NCI-H2081 (cell line): ENCODE measurements at places on chromosomes 7 and 10.
A peak's percentile ranks its signal among the peaks of the same experiment; 100 is the strongest.

- no peak for DNase-seq
These were observed 229.6 kb downstream of the NSUN6 start for GRCh38 chr10:18421726-18422293.

DNA sequence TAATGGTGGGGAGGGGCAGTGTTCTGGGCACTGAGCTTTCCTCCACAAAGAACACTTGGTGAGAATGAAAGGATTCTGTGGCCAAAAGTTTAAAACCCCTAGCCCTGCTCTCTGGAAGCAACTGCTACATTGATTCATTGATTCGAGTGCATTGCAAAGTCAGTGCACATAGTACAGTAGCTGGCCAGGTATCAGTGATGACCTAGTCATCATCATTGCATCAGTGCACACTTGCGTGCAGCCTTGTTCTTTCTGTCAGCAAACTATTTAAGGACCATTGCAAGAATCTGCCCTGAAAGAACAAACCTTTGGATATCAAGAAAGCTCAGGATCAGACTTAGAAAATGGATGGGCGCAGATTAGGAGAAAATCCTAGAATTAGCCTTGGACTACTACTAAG, 47.4 kb downstream of the CUL1 start:
- no peak for DNase-seq

GRCh38 chr7:12759151-12759550, 71.7 kb downstream of the ARL4A start:
- peak; percentile 76 for DNase-seq

GRCh38 chr10:126420567-126421300, 32.5 kb upstream of the ADAM12 start:
- peak; percentile 33 for DNase-seq

GRCh38 chr10:49666685-49667084, 12.8 kb upstream of the C10orf53 start:
- DNase-seq: no peak

DNA sequence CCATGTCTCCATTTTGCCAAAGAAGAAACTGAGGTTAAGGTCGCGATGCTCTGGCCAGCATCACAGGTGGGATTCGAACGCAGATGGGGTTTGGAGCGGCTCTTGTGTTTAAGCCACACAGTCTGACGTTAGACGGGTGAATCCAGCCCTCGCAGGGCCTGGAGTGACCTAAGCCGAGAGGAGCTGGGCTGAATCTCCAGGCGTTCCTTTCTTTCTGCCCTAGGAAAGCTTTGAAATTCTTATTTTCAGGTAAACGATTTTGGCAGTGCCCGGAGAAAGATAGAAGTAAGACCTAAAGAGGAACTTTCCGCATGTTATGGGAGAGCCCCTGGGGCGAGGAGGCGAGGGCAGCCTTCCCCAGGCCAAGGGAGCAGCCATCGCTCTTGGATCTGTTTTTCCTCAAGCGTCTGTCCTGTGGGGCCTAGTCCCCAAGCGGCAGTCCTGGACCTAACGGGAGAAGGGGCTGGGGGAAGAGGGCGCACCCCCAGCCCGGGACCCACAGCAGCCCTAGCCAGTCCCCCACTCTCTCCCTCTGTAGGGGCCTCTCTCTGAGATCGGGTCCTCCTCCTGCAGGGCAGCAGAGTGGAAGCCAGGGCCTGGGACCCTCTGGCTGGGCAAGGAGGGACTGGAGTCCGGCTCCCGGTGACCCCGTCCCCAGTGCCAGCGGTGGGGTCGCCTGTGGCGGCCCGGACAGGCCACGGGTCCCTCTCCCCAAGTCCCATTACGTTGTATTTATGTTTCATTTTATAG, 8.9 kb upstream of the LBX1 start:
- no peak for DNase-seq

DNA sequence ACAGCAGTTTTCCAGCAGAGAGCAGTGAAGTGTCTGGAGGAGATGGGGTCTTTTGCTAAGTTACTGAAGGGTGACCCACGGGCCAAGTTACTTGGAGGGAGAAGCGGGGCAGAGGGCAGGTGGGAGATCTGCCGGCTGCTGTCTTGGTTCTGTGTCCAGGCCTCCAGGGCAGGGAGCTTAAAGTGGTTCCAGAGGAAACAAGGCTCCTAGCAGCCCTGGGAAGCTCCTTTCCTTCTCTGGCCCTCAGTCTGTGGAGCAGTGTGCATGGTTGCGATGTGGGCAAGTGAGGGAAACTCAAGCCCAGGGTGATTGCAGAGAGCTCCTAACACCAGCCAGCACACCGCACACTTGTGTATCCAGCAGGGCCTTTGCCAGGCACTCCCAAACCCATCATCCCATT, 6.3 kb downstream of the GHRHR start:
- no peak for DNase-seq

- DNase-seq: peak; percentile 60
These were observed 72.6 kb upstream of the PDLIM1 start for GRCh38 chr10:95363303-95363912.

- DNase-seq: no peak
These were observed 62.5 kb downstream of the TMEM130 start for GRCh38 chr7:98807068-98808048.

DNA sequence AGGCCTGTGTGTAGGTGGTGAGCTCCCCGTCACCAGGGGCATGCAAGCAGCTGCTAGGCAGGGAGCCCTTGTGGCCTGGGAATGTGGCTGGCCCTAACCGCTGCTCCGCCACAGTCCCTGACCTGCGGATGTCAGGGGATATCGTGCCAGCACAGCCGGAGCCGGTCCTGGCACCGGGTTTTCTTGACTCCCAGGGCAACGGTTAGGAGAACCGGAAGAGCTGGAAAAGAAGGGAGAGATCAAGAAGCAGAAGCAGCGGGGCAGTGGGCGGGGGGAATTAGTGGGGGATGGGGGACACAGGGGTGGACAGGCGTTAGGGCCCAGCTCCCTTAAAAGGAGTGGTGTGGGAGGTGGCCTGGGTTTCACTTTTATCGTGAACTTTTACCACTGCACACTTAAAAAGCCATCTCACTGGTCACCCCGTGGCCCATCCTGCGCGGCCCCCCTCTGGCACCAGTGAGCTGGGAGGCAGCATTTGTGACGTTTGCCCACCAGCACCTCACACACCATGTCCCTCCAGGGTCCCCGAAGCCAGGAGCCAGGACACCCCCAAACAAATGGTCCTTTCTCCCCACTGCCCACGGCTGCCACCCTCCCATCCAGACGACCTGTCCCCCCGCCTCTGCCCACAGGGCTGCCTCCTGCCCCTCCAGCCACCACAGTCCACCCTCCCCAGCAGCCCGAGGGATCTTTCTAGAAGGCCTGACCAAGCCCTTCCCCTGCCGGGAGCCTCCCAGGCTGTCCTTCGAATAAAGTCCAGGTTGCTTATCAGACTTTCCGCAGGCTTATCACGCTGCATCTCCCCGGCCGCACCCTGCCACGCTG, 1.8 kb upstream of the MICALL2 start:
- DNase-seq: no peak

DNA sequence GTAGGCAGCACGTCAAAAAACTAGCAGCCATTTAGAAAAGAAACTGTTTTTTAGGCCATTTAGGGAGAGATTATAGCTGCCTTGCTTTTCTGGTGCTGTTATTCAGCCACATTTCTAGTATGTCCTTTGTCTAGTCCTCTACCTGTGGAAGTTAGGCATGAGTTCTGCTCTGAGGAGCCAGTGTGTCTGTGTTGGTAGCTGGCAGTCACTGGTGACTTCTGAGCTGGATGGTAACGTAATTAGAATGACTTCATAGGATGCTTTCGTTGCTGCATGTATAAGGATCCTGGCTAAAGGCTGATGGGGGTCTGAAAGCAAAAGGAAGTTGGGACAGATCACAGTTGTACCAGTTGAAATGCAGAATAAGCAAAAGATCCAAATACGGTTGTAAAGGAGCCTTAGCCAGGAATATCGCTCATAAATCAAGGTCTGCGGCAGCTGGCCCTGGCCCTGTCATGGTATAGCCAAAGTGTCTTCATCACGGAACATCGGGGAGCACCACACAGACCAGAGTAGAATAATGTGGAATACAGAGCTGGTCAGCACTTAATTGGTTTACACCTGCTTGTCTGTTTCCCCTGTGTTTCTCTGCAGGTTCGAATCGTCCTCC, 226.7 kb downstream of the EXOC4 start:
- no peak for DNase-seq

DNA sequence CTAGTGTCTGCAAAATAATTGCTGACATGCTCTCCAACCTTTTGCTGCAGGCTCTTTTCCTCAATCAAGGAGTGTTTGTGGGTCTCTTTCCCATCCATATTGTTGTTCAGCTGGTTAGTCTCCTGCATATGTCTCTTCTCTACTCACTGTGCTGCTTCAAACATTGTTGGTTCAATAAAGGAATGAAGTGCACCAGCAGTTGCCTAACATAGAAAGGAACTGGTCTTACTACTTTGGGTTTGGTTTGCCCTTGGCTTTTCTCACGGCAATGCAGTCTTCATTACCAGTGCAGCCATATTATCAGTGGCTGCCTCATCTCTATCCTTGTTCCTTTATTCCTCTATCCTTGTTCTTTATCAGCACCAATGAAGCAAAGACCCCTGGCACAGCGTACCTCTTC, 169.7 kb upstream of the TPK1 start:
- DNase-seq: no peak

DNA sequence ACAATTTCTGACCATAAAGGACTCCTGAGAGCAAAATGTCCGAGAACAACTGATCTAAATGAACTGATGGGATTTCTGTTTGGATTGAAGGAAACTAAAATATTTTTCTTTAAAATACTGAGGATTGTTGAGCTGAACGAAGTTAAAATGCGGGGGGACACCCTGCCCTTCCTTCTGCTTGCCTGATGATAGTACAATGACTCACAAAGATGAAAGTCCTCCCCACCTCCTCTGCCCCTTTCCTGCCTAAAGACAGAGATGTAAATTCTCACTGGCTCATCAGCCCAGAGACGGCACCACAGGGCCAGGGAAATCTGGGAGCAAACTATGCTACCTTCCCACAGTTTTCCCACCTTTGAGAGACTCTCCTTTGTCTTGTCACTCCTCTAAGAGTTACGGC, 180.6 kb downstream of the PHTF2 start:
- DNase-seq: no peak

DNA sequence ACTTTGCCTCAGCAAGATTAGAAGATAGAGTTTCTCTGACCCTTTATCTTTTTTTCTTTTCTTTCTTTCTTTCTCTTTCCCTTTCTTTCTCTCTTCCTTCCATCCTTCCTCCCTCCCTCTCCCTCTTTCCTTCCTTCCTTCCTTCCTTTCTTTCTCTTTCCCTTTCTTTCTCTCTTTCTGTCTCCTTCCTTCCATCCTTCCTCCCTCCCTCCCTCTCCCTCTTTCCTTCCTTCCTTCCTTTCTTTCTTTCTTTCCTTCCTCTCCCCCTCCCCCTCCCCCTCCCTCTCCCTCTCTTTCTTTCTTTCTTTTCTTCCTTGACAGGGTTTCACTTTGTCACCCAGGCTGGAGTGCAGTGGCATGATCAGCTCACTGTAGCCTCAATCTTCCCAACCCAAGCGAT, 40.2 kb upstream of the LCOR start:
- no peak for DNase-seq

DNA sequence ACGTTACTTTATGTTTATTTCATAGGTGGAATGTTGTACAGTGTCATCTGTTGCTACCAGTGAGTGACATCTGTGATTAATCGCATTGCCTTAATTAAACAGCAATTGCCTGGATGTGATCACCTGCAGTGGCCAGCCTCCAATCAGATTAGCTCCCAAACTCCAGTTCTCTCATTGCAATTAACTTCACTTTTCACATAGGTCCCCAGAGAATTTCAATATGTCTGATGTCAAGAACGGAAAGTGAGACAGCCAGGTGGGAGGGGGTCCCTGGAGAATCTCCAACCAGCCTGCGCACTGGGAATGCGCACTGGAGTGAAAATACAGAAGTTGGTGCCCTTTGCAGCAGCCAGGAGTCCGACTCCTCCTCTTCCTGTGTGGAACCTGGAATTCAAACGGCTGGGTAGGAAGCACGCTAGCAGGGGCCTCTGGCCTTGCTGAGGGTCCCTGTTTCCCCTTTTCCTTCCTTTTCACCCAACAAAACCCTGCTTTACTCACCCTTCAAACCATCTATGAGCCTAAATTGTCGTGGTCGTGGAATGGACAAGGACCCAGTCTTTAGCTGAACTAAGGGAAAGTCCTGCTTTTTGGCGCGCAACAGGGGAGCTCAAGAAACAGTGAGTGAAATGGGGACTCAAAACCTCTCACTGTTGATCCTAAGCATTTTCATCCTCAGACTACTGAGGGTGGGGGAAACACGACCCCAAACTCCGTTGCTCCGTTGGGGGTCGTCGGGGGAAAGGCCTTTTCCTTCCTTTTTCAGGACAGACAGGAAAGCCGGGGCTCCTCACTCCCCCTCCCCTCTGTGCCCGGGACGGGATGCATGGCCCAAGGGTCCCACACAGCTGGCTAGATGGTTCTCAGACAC, 1355.5 kb upstream of the LRRTM3 start:
- peak; percentile 56 for DNase-seq

DNA sequence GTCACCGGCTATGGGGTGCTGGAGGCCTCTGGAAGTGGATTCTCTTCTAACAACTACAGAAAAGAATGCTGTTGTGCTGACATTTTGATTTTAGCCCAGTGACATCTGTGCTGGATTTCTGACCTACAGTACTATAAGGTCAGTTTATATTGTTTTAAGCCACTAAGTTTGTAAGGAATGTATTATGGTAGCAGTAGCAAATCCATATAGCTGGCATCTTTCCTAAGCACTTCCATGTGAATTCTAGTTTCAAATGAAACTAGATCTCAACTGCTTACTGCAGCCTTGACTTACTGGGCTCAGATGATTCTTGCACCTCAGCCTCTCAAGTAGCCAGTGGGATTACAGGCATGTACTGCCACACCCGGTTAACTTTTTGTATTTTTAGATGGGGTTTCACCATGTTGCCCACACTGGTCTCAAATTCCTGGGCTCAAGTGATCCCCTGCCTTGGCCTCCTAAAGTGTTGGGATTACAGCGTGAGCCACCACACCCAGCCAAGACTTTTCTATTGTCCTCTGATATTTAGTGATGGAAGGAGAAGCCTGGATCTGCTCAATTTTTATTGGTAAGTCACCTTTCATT, 414.0 kb downstream of the PHTF2 start:
- DNase-seq: no peak

- DNase-seq: no peak
These were observed 41.3 kb downstream of the PHTF2 start for GRCh38 chr7:77839919-77840318.

DNA sequence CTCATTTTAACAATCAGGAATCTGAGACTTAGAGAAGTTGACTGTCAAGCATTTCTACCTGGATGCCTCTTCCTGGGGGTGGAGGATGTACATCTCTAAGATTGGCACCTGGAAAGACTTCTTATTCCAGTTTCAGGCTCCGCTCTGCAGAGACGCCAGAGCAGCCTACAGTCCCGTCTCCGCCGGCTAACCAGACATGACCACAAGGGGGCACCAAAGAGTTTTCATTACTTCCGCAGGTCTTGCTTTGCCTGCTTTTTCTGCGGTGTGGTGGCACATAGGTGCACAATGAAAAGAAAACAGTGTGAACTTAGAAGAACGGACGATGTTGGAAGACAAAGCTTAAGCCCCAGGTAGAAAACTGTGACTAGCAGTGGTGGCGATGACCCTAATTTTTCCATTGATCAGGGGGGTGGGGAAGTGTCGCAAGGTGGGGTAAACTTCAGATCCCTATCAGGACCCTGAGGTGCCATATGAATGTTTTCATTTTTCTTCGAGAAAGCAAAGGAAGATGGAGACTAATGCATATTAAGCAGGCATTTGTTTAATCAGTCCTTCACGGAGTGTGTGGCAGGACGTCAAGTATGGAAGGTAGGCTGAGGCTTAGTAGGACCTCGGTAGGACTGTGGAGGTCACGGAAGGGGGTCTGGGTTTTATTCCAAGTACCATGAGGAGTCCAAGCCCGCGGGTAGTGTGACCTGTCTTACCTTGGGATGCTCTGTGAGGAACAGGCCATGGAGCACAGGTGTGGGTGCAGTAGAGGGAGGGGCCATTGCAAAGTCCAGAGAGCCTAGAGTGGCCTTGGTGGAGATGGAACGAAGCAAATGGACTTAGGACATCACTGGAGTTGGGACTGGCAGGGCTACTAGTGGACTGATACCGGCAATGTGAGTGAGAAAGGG, 60.1 kb upstream of the SORCS3 start:
- DNase-seq: peak; percentile 46
